ENCODE measurements at places on chromosomes 2 and 18.

DNA sequence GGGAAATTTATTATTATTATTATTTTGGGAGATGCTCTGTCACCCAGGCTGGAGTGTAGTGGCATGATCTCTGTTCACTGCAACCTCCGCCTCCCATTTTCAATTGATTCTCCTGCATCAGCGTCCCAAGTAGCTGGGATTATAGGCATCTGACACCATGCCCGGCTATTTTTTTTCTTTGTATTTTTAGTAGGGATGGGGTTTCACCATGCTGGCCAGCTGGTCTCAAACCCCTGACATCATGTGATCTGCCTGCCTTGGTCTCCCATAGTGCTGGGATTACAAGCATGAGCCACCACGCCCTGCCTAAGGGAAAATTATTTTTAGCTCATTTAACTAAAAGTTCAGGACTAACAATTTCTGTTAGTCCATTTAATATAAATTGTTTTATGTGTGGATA lies 109.2 kb upstream of the SESTD1 start:
- no peak for DNase-seq

GRCh38 chr2:205759257-205759656 lies 77.0 kb downstream of the NRP2 start:
- no peak for DNase-seq

DNA sequence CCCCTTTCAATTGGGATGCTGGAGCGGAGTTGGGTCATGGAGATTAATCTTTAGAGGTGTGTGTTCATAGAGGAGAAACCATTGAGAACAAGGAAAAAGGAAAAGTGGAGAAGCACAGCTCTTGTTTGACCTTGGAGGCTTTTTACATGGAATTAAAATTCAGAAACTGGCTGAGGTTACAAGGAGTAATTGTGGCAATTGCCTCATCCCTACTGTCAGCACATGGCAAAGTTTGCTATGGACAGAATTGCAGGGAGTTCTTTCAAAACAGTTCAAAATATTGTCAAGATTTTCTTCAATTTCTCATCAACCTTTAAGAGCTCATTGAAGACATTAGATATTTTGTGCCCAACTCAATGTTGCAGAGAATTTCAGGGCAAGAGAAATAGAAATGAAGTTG lies 232.7 kb downstream of the SLC8A1 start:
- no peak for DNase-seq

GRCh38 chr2:42569883-42570282 lies 1.5 kb downstream of the MTA3 start:
- DNase-seq: no peak

GRCh38 chr2:6764968-6765723 lies 100.6 kb downstream of the CMPK2 start:
- no peak for DNase-seq

- no peak for DNase-seq
Observed at GRCh38 chr2:48249631-48250473, 280.1 kb upstream of the STON1 start.

- no peak for DNase-seq
Observed at GRCh38 chr2:228725031-228725430, 543.5 kb upstream of the SPHKAP start.

- DNase-seq: no peak
Observed at GRCh38 chr18:51479736-51480135, 282.3 kb upstream of the MEX3C start.

- DNase-seq: no peak
Observed at GRCh38 chr2:27154488-27154887, 5.7 kb downstream of the TCF23 start.

GRCh38 chr2:74174909-74175308 lies 3.8 kb downstream of the MOB1A start:
- no peak for DNase-seq

DNA sequence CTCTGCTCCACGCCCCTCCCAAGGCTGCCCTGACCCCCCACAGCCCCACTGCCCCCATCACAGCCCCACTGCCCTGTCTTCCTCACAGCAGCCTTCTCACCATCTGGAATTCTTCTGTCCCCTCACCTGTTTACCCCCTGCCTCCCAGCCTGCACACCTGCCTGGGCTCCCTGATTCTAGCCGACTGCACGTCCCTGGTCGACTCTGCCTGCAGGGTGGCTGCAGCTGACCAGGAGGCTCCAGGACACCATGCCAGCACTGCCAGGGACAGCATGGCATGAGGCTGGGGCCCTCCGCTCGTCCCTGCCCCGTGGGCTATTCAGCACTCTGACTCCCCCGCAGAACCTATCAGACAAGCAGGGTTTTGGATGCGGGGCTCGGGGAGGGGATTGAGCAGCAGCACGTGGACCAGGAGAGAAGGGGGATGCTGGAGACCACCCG lies 254.1 kb downstream of the HDAC4 start:
- DNase-seq: no peak

GRCh38 chr2:47422560-47422959 lies 19.6 kb downstream of the MSH2 start:
- DNase-seq: no peak

DNA sequence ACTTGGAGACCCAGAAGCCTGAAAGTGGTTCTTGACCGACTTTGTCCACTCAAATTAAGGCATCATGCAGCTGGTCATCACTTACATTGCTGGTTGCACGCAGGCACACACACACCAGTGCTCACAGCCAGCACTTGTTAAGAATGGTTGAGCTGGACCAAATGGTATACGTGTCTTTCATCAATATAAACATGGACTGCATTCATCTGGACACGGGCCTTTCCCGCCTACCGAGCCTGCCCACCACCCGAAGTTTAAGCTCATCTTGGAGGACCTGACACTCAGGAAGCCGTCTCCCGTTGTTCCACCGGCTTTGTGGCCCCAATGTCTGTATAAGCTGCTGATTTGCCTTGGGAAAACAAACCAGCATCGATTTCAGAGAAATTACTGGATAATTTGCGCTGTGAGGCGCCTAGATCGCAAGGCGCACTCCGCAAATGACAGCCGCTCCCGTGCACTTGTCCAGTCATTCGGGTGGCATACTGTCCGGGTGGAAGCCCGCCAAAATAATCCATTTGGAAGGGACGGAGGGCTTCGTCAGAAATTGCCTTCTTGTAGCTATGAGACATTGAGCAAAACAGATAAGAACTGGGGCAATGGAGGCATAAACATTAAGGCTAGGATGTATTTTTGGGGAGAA lies 40.1 kb upstream of the AKAIN1 start:
- DNase-seq: no peak
